ENCODE measurements at places on chromosomes 7 and 10.

DNA sequence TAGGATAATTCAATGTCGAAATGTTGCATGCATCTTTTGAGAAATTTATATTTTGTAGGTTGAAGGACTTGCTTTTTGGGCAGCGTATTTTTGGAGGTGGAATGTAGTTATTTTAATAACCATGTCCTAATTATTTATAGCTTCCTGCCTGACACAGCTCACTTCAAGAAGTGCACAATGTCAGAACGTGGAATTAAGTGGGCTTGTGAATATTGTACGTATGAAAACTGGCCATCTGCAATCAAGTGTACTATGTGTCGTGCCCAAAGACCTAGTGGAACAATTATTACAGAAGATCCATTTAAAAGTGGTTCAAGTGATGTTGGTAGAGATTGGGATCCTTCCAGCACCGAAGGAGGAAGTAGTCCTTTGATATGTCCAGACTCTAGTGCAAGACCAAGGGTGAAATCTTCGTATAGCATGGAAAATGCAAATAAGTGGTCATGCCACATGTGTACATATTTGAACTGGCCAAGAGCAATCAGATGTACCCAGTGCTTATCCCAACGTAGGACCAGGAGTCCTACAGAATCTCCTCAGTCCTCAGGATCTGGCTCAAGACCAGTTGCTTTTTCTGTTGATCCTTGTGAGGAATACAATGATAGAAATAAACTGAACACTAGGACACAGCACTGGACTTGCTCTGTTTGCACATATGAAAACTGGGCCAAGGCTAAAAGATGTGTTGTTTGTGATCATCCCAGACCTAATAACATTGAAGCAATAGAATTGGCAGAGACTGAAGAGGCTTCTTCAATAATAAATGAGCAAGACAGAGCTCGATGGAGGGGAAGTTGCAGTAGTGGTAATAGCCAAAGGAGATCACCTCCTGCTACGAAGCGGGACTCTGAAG lies 620 bp downstream of the ZRANB1 start:
- DNase-seq, result no peak

DNA sequence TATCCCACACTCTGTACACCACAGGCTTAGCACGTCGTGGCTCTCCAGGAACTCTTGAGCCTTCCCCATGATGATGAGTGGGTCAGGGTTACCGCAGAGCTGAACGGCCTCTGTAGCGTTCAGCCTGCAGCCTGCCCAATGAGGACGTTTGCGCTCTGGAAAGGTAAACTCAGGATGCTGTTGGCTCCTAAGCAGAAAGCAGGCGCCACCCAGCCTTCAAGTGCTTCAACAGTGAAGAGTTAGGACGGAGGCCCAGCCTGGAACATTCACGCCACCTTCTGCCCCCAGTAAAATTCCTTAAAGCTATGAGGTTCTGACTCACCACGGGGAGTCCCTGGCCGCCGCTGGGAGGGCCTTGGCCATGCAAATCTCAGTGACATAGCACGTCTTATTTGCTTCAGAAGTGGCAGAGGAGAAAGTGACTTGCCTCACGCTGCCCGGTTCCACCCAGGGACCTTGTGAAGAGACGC lies 161.5 kb upstream of the SH2B2 start:
- peak; percentile 67 for DNase-seq

GRCh38 chr7:28586736-28587135 lies 174.4 kb downstream of the CREB5 start:
- no peak for DNase-seq

DNA sequence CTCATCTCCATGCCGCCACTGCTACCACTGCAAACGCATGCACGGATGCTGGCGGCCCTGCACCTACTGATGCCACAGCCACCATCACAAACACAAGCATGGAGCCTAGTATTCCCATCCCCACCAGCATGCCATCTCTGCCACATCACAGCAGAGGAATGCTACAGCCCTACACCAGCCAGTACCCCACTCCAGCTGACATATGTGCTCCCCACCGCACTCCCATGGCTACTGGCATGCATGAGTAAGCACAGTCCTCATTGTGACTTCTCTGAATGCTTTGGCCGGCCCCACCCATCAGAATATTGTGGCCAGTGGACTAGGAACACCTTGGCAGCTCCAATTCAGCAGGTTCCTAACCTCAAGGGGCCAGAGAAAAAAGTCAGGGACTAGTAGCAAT lies 705.5 kb downstream of the POM121L12 start:
- no peak for DNase-seq

DNA sequence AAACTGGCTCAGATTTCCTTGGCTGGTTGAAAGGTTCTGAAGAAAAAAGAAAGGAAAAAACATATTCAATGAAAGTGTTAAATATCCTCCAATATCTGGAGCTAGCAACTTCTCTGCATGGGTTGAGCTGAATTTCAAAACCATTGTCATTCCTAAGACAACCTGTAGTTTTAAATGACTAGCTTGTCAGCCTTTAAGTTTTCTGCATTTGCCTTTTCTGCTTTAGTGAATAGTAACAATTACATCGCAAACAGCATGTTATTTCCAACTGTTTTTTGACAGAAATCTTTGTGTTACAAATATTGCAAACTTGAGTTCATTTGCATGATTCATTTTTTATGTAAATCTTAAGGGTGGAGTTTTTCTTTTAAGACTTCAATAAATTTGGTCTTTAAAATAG lies 852.3 kb upstream of the CELF2 start:
- DNase-seq, result no peak

DNA sequence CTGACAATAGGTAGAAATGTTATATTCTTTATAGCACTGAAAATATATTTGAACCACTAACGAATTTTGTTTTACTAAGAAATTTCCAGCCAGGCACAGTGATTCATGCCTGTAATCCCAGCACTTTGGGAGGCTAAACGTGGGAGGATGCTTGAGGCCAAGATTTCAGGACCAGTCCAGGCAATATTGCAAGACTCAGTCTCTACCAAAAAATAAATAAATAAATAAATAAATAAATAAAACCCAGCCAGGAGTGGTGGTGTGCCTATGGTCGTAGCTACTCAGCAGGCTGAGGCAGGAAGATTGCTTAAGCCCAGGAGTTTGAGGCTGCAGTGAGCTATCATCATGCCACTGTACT lies 39.8 kb downstream of the PIP4K2A start:
- DNase-seq, result no peak

GRCh38 chr7:7639421-7639820 lies 1.1 kb upstream of the UMAD1 start:
- no peak for DNase-seq

GRCh38 chr7:1009747-1010146 lies 26.8 kb downstream of the CYP2W1 start:
- DNase-seq, result no peak

- no peak for DNase-seq
Observed at GRCh38 chr7:26360650-26361049, 69.0 kb downstream of the SNX10 start.

GRCh38 chr7:42740408-42740807 lies 171.5 kb downstream of the C7orf25 start:
- no peak for DNase-seq

DNA sequence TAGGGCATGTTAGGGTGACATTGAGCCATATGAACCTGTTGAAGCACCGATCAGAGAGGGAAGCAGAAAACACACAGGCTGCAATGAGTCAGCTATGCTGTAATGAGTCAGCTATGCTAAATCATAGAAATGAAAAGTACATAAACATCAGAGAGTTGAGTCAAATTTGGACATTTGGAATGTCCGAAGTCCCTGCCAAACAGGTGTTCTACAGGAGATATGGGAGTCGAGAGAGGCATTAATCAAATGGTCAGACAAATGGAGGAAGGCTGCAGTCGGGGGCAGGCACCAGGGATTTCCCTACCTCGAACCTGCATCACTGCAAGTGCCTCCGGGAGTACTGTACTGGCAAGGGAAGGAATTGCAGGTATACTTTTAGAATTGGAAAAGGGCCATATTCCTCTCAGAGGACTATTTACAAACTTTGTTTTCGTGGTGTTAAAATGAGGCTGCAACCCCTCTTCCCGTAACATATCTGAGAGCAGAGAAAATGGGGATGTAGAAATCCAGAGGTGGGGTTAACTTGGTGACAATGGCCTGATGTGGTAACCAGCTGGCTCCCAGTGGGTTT lies 8.8 kb upstream of the ZC3HAV1 start:
- DNase-seq, result no peak

- no peak for DNase-seq
Observed at GRCh38 chr7:23530405-23530804, 1.4 kb downstream of the TRA2A start.

DNA sequence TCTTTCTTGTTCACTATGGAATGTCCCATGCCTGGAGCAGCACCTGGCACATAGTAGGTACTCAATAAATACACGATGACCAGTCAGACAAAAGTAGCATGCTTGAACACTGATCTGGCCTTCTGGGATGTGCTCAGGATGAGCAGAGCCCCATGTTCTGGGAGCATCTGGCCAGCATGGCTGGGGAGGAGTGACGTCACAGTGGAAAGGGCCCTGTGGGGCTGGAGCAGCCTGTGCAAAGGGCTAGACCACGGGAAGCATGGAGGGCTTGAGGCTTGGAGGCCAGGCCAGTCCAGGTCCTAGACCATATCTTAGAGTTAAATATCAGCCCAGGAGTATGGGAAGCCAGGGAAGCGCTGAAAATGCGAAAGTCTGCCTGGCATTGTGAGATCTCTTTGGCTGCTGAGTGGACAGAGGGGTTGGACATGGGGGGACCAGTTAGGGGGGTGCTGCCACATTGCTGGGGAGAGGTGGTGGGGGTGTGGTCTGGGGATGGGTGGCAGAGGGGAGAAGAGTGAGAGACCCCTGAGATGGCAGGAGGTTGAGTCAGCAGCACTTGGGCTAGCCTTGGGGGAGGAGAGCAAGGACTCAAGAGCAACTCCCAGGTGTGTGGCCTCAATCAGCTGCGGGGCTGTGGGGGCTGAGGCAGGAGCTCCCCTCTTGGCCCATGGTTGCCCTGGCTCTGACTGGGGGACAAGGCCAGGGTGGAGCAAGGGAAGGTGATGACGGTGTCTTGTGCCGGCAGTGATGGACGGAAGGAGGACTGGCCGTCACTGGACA lies 34.9 kb downstream of the ZCCHC24 start:
- DNase-seq, result peak; percentile 49

- peak; percentile 18 for DNase-seq
Observed at GRCh38 chr10:88499569-88500470, 83.3 kb downstream of the RNLS start.

DNA sequence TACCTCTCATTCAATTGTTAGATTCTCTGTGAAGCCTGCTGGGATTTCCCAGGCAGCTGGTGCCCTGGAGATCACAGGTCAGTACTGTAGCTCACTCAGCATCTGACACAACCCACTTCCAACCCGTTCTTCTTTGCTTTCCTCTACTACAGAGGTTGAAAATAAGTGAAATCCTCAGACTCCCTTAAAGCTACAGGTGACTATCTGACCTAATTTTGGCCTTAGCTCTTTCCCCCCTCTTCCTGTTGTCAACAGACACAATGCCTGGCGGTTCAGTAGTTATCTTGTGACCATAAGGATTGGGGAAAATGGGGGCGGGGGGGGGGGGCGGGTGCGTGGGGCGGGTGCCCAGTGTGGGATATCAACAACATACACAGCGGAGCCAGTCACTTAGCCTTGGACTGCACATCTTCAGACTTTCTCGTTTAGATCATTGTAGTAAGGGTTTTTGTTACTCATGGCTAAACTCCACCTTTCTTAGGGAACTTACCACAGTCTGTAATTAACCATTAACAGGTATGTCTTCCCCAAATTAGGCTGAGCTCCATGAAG lies 37.8 kb downstream of the MTPN start:
- no peak for DNase-seq

- no peak for DNase-seq
Observed at GRCh38 chr7:47991270-47991669, 11.9 kb upstream of the HUS1 start.

DNA sequence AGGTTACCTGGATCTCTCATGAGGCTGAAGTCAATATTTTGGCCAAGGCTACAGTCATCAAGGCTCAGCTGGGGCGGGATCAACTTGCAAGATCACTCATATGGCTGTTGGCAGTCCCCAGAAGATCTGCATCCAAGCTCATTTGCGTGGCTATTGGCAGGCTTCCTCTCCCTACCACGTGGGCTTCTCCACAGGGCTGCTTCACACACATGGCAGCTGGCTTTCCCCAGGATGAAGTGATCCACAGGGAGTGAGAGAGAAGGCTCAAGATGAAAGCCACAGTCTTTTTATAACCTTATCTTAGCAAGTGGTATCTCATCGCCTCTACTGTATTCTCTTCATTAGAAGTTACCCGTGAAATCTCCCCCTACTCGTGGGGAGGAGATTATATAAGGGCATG lies 167.4 kb downstream of the TMEM26 start:
- no peak for DNase-seq

GRCh38 chr10:90939116-90939515 lies 18.2 kb upstream of the ANKRD1 start:
- no peak for DNase-seq

GRCh38 chr10:124589491-124590041 lies 127.9 kb downstream of the LHPP start:
- no peak for DNase-seq

- DNase-seq, result no peak
Observed at GRCh38 chr7:95046494-95047240, 139.3 kb downstream of the PPP1R9A start.

DNA sequence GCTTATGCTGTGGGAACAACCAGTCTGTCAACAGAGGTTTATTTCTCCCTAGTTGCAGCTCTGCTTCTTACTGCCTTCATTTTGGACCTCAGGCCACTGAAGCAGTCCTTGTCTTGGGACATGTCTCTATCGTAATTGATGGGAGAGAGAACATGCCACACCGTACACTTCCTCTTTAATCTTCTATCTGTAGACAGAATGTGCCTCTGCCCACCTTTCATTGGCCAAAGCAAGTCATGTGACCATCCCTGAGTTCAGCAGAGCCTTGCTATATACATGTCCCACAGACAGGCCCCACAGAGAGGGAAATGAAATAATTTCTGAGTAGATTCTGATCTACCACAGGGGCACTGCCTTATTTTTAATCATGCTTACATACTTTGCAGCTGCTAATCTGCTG lies 98.0 kb downstream of the KCND2 start:
- no peak for DNase-seq

DNA sequence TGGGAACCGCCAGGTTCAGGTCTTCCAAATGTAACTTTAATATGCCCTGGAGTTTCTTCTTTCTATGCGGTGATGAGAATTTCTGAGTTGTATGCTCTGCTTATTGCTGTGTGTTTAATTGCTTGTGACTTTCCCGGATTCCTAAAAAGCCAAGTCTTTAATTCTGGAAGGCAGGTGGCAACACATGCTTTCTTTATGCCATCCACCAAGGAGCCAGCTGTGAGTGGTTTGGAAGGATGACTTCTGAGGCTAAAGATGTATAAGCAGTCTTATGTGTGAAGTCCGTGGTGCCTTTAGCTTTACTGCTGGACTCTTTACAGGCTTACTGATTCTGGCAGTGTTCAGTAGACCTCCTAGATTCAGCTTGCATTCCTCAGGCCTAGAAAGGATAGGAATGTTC lies 3.1 kb downstream of the SDK1 start:
- no peak for DNase-seq

DNA sequence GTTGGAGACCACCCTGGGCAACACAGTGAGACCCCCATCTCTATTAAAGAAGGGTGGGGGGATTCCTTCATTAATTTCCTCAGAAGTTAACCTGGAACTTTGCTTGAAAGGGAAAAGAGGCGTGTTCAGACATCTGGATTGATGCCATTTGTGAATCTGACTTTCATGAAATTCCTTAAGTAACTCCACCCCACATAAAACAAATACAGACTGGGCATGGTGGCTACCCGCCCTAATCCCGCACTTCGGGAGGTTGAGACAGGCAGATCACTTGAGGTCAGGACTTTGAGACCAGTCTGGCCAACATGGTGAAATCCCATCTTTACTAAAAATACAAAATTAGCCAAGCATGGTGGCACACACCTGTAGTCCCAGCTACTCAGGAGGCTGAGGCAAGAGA lies 75.0 kb downstream of the EEPD1 start:
- no peak for DNase-seq

All from uterus (tissue), 4 donors.